Muscle of leg (tissue), 16 donors: ENCODE measurements at places on chromosomes 3 and 15. TPM values are rescaled to one million over a fixed set of nuclear protein-coding genes. Genes with fewer than 3 reads are reported as not detected.
A peak's percentile ranks its signal among the peaks of the same experiment; 100 is the strongest.

- DNase-seq: no peak
- no peaks in the 10 kb centered on the region for H3K27me3 ChIP-seq
- no peaks in the 10 kb centered on the region for H3K36me3 ChIP-seq
- no peak overlapping the region for H3K27ac ChIP-seq
- H3K4me3 ChIP-seq: no peak overlapping the region
- H3K4me1 ChIP-seq: no peaks in the 10 kb centered on the region
These were observed 178.6 kb downstream of the SATB1 start for GRCh38 chr3:18246336-18247060.

CPLX3 gene
- total RNA-seq: not detected

DNA sequence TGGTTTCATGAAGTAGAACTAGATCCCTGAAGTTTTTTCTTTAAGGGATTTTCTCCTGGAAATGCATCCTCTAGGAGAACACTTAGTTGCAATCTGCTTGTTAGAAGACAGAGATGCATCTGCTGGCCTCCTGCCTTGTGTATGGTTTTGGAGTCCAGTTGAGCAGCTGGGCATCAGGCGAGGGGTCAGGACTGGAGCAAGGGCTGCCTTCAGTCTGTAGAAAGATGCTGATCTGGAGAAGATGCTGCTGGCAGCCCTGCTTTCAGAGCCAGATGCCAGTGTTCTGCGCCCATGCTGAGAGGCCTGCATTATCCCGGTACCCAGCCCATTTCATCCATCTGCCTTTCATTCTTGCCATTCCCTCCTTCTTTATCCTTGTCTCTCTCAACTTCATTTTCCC is 77.4 kb downstream of the CHCHD6 start:
- H3K27ac ChIP-seq: peak overlapping the region; percentile 75
- H3K27me3 ChIP-seq: no peaks in the 10 kb centered on the region
- peaks cover 20% of the 10 kb centered on the region for H3K4me1 ChIP-seq
- DNase-seq: peak; percentile 16
- no peaks in the 10 kb centered on the region for H3K36me3 ChIP-seq

- H3K27me3 ChIP-seq: peaks cover 11% of the 10 kb centered on the region
- peak overlapping the region; percentile 64 for H3K27ac ChIP-seq
- no peaks in the 10 kb centered on the region for H3K36me3 ChIP-seq
- peak; percentile 91 for DNase-seq
These were observed 2.7 kb downstream of the TYRO3 start for GRCh38 chr15:41561777-41562145.

- DNase-seq: no peak
- H3K36me3 ChIP-seq: no peaks in the 10 kb centered on the region
- peaks cover 2% of the 10 kb centered on the region for H3K4me1 ChIP-seq
- peaks cover 3% of the 10 kb centered on the region for H3K27me3 ChIP-seq
- H3K27ac ChIP-seq: no peak overlapping the region
These were observed 55.6 kb upstream of the XCR1 start for GRCh38 chr3:46082849-46083248.

PRR23E gene
- total RNA-seq: not detected

DNA sequence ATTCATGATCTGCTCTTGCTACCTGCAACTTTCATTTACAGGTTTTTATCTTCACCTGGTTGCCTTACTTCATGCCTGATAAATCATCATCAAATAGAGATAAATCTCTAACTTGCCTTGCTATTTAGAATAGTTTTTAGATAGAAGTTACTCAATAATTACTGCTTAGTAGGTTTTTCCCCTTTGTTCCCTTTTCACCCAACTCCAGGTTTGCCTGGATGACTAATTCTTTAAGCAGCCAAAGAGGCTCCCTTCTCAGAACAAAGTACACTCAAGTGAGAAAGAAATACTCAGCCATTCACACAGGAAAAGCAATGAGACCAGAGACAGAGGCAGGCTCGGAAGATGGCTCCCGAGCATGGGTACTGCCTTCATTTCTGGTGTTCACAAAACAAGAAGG is 268.1 kb upstream of the CRBN start:
- H3K27me3 ChIP-seq: no peaks in the 10 kb centered on the region
- no peak for DNase-seq
- H3K36me3 ChIP-seq: no peaks in the 10 kb centered on the region
- no peak overlapping the region for H3K4me3 ChIP-seq

- H3K36me3 ChIP-seq: peaks cover 3% of the 10 kb centered on the region
- DNase-seq: no peak
- no peaks in the 10 kb centered on the region for H3K4me1 ChIP-seq
- H3K27me3 ChIP-seq: no peaks in the 10 kb centered on the region
These were observed 204.9 kb downstream of the STAG1 start for GRCh38 chr3:136547293-136547692.

DNA sequence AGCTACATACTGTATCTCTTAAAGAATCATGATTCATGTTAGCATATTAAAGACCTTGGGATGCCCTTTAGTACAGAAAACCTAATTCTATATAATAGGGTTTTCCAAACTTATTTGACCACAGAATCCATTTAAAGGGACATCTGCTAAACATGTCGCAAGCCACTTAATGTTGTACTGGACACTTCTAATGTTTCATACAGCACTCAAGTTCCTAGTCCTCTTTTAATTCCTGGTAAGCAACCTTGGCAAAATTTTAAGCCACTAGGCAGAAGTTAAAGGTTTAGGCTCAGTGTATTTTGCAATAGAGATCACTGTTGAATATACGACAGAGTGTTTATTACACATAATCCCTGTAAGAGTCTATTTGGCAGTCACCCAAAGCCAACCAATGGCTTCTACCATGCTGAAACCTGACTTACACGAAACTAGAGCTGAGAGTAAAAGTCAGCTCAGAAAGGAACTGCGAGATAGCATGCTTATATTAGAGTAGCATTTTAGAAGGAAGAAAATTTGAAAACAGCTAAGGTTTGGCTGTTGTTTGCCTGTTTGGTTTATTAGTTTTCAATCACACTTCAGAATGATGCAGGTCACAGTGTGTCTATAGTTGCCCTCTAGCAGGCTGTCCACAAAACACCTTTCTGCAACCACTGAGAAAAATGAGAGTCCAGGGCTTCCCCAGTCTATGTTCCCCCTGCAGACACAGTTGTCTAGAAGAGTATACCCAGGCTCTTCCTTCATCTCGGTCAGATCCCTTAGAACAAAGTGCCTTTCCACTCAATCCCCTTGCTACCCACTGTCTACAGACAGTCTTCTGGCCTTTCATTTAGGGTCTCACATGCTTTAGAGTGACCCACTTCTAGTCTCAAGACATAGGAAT is 104.4 kb downstream of the FMN1 start:
- H3K4me3 ChIP-seq: no peak overlapping the region
- H3K4me1 ChIP-seq: peaks cover 13% of the 10 kb centered on the region
- no peaks in the 10 kb centered on the region for H3K36me3 ChIP-seq

MKRN3 gene
- total RNA-seq: 0.62 TPM

- peaks cover 38% of the 10 kb centered on the region for H3K4me1 ChIP-seq
- H3K36me3 ChIP-seq: no peaks in the 10 kb centered on the region
- peak overlapping the region; percentile 87 for H3K27ac ChIP-seq
- DNase-seq: peak; percentile 99
- H3K27me3 ChIP-seq: no peaks in the 10 kb centered on the region
These were observed 366.0 kb downstream of the PTPRG start for GRCh38 chr3:61927332-61927731.

DNA sequence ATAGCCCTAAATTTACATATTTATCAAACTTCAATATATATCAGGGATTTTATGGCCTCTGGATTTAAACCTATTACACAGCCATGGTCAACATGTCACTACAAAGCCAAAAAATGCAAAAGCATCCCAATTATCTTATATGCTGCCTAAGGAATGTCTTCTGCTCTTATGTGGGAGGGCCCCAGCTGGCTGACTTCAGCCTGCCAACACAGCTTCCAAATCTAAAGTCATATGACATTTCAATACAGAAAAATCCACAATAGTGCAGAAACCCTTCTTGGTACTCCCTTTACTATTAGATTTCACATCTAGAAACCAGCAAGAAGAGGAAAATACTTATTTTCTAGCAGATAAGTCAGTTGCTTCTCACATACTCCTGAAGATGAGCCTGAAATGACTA is 6.4 kb downstream of the PFN2 start:
- no peak overlapping the region for H3K4me3 ChIP-seq

DNA sequence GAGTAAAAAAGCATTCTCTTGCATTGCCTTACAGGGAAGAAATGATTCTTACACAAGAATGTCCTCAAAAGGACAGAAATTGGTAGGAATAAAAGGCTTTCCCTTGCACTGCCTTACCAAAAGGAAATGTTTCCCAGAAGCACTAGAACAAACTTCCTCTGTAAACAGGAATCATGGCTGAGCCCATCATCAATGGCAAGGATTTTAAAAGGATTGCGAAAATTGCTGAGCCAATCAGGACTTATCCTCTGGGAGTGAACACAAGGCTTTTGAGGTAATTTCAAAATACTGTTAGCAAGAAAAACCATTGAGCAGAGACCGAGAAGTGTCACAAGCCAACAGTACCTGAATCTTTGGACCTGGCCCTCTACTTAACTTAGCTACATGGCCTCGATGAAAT is 897.3 kb downstream of the ROBO1 start:
- no peak overlapping the region for H3K27ac ChIP-seq
- no peaks in the 10 kb centered on the region for H3K36me3 ChIP-seq
- no peak for DNase-seq
- H3K27me3 ChIP-seq: no peaks in the 10 kb centered on the region
- no peak overlapping the region for H3K4me3 ChIP-seq
- peaks cover 3% of the 10 kb centered on the region for H3K4me1 ChIP-seq

ARL14 gene
- total RNA-seq: not detected

- peaks cover 35% of the 10 kb centered on the region for H3K27me3 ChIP-seq
- H3K27ac ChIP-seq: no peak within 1 kb of the TSS
- peaks cover 17% of the 10 kb centered on the region for H3K4me1 ChIP-seq
These were observed at the start of gene SPINT1 for GRCh38 chr15:40843885-40844695. Gene SPINT1 (plus strand): TSS chr15:40844048. CDS start chr15:40844555, 507 bp downstream.

DNA sequence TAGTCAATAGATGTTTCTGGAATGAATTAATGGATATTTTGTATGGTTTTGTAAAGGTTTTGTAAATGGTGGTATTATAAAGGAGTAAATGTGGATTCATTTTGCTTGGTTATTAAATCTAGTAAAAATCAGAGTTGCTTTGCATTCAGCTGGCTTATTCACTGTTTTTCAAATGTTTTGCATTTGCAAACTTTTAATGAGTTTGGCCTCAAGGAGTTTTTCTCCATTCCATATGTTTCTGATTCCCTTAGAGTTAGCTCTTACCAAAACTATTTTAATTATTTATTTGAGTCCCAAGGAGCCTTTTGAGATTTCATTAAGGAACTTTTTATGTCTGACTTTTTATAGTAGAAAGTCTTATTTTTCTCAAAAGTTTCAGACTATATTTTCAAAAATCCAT is 992.2 kb downstream of the DIPK2A start:
- peak overlapping the region; percentile 13 for H3K27ac ChIP-seq
- H3K36me3 ChIP-seq: no peaks in the 10 kb centered on the region

DNA sequence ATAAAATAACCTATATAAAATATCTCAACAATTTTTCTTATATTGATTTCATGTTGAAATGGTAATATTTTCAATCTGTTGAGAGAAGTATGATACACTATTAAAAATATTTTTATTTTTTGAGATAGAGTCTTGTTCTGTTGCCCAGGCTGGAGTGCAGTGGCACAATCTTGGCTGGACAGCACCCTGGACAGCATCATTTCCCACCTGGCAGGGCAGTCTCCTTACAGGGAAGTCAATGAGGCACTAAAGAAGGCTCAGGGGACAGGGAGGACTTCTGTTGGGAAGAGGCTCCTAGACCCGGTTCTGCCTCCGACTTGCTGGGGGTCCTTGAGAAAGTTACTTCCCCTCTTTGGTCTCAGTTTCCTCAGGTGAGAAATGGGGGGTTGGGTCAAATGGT is 9.4 kb downstream of the GOLGA6L2 start:
- no peak overlapping the region for H3K4me3 ChIP-seq
- no peaks in the 10 kb centered on the region for H3K27me3 ChIP-seq
- no peaks in the 10 kb centered on the region for H3K36me3 ChIP-seq
- no peaks in the 10 kb centered on the region for H3K4me1 ChIP-seq
- H3K27ac ChIP-seq: no peak overlapping the region

C3orf20 gene
- 0.09 TPM for total RNA-seq

CCDC54 gene
- total RNA-seq: not detected

IQCF5 gene
- total RNA-seq: not detected

DNA sequence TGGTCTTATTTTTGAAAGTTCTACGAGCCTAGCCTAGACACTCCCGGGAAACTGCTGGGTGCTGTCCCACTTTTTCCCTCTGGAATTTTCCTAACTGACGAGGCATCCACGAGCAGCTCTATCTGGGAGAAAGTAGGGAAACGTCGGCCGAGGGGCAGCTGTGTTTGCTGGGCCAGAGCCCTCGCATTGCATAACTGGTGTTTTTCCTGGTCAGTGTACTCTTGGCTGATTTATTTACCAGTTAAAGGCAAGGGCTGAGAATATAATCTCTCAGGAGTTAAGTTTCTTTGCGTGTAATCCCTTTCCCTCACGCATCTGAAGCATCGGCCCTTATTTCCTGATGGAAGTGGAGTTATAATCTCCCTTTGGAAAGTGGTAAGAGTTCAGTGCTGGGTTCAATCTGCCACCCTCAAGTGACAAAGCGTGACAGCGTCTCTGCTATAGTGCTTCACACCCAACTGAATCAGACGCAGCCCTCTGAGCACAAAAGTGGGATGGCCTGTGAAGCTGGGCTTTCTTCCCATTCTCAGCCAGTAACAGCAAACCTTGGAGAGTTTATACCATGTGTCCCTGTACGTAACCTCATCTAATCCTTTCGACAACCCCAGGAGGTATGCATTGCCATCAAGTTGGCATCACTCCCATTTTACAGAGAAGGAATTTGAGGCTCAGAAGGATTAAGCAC is 311.5 kb downstream of the RORA start:
- H3K27ac ChIP-seq: peak overlapping the region; percentile 83
- no peak overlapping the region for H3K4me3 ChIP-seq
- H3K36me3 ChIP-seq: no peaks in the 10 kb centered on the region
- no peaks in the 10 kb centered on the region for H3K27me3 ChIP-seq
- peak; percentile 71 for DNase-seq

DNA sequence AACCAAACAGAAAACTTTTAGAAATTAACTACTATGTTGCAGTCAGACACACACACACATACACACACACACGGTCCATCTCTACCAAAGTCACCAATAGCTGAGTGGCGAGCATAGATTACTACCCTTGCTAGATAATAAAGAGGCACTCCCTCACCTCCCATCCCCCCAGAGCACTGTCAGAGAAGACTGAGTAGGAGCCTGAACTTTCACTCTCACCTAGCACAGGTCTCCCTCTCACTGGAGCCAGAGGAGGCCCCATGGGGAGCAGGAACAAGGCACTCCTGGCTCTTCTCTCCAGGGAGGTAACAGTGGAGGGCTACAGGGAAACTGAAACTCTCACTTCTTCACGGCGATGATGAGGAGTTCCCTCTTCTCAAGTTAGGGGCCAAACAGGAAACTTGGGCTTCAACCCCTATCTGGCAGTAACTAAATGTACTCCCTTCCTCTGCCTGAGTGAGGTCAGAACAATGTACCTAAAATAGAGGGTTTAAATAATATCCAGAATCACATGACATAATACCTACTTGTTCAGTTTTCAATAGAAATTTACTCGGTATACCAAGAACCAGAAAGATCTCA is 975.3 kb upstream of the GBE1 start:
- H3K36me3 ChIP-seq: no peaks in the 10 kb centered on the region
- no peaks in the 10 kb centered on the region for H3K4me1 ChIP-seq
- H3K27me3 ChIP-seq: no peaks in the 10 kb centered on the region
- DNase-seq: no peak
- no peak overlapping the region for H3K27ac ChIP-seq
- no peak overlapping the region for H3K4me3 ChIP-seq
